ENCODE measurements at places on chromosomes 1 and 21. TPM values are rescaled to one million over a fixed set of nuclear protein-coding genes. Genes with fewer than 3 reads are reported as not detected.

ADIPOR1 gene
- total RNA-seq = 109 TPM

LHX4 gene
- 0.32 TPM for total RNA-seq

SLC9C2 gene
- total RNA-seq = not detected

ADORA3 gene
- not detected for total RNA-seq

CELF3 gene
- not detected for total RNA-seq

ZFP69B gene
- 2.3 TPM for total RNA-seq

RNU5D-1 gene
- not detected for total RNA-seq

TCHH gene
- total RNA-seq = under 0.01 TPM

CCDC27 gene
- not detected for total RNA-seq

CR1 gene
- total RNA-seq = not detected
